ENCODE measurements at places on chromosomes 3 and 15.

DNA sequence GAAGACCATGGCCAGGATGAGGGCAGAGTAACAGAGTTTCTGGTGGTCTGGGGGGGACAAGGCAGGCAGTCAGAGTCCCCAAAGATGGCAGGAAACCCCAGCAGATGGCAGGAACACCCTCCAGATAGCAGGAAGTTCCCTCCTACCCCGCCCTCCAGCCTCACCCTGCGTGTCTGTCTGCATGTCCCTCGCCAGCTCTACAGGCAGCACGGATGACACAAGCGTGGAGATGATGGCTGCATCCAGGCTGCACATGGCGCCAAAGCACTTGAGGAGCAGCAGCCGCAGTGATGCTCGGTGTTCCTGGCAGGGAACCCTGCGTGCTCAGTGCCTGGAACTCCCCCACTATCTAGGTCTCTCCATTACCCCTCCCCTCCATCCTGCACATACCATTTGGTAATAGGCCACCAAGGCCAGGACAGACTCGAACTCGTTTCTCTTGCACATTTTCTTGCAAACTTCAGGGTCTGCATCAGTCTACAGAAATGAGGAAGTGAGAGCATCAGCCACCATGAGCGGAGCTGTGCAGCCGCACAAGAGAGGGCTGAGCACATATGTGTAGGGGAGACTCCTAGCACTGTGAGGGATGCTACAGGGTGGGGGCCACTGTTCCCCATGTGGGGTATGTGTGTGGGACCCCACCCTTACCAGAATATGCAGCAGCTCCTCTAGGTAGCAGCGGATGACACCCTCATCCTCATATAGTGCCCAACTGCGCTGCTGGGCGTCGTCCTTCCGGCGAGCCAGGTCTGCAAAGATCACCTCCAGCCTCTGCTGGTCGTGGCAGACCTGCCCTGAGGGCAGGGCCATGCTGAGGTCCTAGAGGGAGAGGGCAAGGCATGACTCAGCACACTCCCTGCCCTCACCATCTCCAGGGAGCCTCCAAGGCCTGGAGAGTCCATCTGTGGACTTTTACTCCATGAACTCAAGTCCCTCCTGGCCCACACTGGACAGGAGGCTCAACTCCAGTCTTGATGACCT, 6.0 kb downstream of the NCKIPSD start:
- peak; percentile 83 for ATAC-seq

DNA sequence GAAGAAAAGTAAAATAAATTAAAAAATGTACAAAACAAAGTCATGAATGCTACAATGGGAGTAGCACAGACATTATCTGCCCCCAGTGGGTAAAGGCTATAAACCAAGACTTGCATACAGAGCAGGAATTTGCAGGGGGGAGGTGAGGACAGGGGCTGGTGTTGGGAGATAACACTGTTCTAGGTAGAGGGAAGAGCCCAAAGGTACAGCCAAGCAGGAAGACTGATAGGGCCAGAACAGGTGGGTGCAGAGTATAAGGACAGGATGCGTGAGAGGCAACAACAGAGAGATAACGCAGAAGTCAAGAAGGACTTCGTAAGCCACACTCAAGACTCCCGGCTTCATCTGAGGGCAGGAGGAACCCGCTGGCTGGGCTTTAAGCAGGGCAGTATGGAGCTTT, 146.5 kb downstream of the CTNNB1 start:
- ATAC-seq, result no peak

DNA sequence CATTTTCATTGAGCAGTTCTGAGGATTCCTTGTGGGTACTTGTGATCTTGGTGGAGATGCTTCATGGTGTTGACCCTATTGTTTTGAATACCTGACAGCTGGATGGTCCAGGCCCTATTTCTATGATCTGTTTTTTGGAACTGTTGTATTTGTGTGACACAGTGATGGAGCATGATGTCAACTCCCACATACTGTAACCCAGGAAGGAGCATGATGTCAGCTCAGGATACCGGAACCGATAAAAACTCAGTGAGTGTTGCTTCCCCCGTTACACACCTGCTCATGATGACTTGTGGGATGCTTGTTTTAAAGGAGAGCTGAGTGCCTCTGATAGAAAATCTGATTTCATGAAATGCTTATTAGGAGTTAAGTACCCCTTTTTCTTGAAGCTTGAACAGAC, 45.1 kb downstream of the ZBTB38 start:
- no peak for ATAC-seq

DNA sequence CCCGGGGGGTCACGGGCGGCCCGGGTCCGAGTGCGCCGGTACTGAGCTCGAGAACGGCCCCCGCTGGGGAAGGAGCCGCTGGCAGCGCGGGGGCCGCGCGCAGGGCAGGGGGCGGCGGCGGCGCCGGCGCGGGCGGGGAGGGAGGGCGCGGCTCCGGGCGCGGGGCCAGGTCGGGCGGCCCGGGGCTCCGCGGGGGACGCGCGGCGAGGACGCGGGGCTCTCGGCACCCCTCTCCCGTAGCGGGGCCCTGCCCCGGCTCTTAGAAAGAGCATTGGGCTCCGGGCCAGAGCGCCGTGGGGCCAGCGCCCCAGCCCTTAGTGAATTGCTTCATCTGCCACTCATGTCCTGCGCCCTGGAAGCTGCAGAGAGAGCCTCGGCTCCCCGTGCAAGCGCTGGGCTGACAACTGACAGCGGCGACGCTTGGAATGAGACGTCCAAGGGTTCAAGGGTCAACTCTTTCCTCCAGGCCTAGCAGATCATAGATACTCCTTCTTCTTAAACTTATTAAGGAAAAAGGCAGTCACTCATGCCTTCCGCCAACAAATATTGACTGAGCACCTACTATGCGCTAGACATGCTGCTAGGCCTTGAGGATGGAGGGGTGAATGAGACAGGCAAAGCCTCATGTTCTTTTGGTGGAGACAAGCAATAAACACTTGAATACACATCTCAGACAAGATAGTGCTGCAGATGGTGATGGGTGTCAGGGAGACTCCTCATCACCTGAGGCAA, 140.8 kb downstream of the SMAD6 start:
- ATAC-seq, result peak; percentile 60

GRCh38 chr3:127680146-127680661, 7.5 kb downstream of the ABTB1 start:
- ATAC-seq, result no peak

DNA sequence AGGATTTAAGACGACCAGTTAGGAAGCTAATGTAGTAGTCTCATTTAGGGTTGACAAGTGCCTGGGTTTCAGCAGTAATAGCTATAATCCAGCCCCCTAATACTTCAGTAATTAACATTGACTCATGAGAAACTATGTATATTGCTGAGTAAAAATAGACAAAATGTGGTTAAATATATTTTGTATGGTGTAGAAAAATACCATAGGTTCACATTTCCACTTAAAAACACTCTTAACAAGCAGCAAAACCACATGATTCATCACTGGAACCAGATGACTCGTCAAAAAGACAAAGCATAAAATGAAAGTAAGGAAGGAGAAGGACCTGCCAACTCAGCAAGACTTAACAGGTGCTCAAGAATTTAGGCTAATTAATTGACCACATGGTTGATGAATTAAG, 288.9 kb downstream of the EFHB start:
- ATAC-seq, result no peak

DNA sequence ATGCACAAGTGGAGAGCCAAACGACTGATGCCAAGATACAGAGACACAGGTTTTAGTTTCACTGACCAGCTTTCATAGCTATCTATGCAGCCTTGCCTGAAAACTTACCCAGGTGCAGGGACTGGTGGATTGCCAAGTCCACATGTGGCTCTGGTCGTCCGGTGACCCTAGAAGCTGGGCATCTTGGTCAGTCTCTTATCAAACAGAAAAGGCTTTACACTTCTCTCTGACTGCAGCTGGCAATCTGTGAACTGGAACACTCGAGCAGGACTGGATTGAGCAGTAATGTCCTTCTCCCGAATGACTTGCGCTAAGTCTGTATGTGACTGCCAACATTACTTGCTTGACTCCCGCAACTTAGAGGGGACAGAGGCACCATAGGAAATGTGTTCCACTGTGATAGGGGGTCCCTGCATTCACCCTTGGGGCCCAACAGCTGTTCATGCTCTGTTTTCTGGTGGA, 63.0 kb upstream of the SIAH2 start:
- ATAC-seq, result no peak

GRCh38 chr15:48634893-48635292, 10.6 kb downstream of the FBN1 start:
- no peak for ATAC-seq

GRCh38 chr3:9246189-9246588, 3.3 kb downstream of the SRGAP3 start:
- ATAC-seq, result no peak

GRCh38 chr15:36403351-36403750, 176.1 kb upstream of the CDIN1 start:
- ATAC-seq, result no peak

DNA sequence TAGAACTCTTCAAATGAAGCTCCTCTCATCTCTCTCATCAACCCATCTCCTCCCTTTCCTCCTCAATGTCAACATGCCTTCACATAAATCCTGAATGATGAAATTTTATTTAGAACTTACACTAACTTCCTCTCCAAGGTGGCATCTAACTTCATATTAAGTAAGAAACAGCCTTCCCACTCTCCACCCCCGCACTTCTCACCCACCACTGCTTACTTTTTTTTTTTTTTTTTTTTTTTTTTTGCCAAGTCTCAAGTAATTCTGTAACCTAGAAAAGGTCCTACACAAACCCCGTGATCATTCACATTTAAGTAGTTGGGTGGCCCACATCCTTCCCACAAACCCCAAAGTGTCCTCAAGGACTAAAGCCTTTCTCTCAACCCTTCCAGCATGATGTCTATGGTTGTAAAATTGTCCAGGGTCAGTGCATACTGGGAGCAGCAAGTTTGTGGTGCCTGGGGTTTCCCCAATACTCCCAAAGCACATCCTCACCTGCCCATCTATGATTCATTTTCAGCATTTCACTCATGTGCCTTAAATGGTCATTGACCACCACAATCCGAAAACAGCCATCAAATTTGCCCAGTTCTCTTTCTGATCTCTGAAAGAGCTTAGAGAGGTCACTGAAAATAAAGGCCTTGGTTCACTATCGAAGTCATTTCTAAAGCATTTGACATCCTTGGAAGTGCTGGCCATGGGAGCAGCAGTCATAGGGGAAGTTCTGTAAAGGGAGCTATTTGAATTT, 47.2 kb downstream of the CD86 start:
- peak; percentile 83 for ATAC-seq

GRCh38 chr3:17411157-17411877, 331.1 kb downstream of the TBC1D5 start:
- no peak for ATAC-seq

DNA sequence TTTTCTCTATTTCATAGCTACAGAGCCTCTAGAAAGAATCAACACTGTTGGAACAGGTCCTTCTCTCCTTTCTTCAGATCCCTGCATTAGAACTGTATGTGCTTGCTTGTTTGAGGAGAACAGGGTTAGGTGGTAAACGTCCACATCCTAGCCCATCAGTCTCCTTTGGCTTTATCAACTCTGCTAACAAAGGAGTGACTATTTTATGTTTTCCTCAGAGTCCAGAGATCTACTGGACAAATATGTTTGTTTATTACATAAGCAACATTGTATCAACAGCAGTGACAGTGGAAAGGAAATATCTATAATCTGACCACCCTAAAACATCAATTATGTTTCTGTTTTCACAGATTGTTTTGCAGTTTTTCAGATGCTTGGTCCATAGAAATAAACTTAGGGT, 39.6 kb downstream of the CMSS1 start:
- no peak for ATAC-seq

DNA sequence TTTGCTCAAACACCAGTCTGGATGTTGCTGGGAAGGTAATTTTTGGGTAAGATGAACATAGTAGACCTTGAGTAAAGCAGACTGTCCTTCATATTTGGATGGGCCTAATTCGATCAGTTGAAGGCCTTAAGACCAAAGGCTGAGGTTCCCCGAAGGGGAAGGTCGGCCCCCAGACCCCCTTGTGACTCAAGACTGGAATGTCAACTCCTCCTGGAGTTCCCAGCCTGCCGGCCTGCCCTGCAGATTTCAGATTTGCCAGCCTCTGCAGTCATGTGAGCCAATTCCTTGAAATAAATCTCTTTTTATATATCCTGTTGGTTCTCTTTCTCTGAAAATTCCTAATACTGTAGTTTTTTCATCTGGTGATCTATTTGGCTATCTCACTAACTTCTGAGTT, 146.5 kb downstream of the APBA2 start:
- ATAC-seq, result no peak

GRCh38 chr3:157127831-157128767, 31.8 kb downstream of the CCNL1 start:
- ATAC-seq, result peak; percentile 65

Measured in stimulated activated memory B cell treated with anti-CD40 and anti-IgM and Interleukin-4, amounts not matched to agents 10 μg/mL and 1 μg/mL and 100 μg/mL, for 72 hours (primary cell).